ENCODE measurements at places on chromosomes 2 and 18.

GRCh38 chr2:224556381-224556780 lies 28.8 kb downstream of the CUL3 start:
- DNase-seq: no peak

DNA sequence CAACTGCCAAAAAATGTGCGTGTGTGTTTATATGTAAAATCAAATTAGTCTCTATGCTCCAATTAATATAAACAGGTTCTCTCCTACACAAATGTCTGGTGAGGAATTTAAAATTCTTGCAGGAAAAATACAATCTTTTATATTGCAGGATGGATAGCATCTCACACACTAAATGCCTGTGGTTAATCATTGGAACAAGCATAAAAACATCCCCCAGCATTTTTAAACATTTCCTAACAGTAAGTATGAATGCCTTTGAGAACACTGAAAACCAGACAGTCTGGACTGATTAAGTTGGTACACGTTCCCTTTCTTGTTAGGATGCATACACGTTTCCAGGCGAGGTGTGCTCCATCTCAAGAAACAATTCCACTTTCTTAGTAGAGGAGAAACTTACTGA lies 29.9 kb upstream of the PDE1A start:
- no peak for DNase-seq

DNA sequence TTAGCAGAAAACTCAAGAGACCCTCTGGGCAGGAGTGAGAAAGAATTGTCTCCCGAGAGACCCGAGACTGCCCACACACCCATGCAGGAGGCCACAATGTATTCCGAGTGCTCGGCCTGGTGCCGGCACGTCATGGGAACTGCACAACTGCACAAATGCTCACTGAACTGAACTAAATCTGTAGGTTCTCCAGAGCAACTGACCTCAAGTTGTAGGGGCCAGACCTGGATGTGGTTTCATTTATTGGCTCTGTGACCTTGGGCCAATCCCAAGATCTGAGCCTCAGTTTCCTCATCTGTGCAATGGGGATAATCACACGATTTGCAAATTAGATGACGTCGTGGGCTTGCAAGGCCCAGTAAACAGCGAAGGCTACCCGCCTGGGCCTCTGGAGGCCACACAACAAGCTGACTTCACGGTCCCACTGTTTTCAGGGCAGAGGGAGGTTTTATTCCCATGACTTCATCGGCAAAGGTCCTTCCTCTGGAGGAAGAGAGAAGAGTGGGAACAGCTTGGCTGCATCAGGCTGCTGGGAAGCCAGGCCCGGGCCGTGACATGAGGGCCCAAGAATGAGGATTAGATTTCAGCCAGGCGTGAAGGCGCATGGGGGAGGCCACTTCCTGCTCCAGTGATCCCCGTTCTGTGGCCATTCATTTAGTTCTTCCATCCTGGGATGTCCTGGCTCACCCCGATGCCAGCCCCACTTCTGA lies 3.6 kb upstream of the ERFE start:
- no peak for DNase-seq

DNA sequence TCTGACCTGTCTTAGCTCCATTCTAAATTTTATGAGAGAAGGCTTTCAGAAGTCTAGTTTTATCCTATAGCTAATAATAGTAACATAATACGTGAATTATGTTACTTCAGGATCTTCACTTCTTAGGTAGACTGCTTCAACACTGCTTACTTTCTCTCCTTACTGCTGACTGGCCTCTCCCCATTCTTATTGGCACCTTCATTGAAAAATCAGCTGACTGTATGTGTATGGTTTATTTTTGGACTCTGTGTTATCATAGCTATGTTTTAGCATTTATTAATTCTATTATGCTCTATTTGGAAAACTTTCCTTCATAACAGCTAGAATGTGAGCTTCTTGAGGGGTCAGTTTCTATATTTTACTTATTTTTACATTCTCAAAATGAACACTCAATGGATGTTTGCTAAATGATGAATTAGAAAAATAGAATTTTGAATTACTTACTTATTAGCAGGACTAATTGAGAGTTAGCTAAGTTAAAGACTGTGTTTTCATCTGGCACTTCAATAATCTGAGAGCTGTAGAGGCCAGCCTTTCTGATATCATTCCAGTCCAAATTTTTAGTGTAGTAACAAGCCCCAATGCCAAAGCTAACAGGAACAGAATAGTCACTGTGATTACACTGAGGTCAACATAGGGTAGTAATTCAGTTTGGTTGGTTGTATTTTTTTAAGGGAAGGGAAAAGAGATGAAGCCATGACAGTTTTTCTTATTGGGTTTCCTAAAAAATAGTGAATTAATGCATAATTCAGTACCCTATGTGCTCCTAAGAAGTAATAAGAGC lies 92.3 kb downstream of the TTC27 start:
- DNase-seq: no peak

GRCh38 chr2:120134263-120134662 lies 88.9 kb downstream of the TMEM185B start:
- DNase-seq: no peak

DNA sequence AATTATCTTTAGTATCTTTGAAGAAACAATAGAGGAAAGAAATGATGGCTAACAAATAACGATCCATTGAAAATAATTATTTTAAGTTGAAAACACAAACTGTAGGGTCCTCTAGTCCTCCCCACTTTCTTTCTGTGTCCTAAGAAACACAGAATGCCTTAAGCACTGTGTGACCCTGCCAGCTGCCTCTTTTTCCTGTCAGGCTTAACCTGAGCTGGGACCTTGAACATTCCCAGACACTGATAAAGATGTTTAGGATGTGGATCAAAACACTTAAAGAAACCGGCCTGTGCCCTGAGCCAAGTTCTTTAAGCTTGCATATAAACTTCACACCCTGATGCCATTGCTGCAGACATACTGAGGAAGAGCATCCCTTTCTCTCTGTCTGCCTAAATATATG lies 755.4 kb upstream of the VRK2 start:
- DNase-seq: no peak

GRCh38 chr2:216987252-216987821 lies 127.5 kb upstream of the TNP1 start:
- DNase-seq: no peak

GRCh38 chr2:79320871-79321270 lies 161.3 kb upstream of the REG3A start:
- DNase-seq: no peak

DNA sequence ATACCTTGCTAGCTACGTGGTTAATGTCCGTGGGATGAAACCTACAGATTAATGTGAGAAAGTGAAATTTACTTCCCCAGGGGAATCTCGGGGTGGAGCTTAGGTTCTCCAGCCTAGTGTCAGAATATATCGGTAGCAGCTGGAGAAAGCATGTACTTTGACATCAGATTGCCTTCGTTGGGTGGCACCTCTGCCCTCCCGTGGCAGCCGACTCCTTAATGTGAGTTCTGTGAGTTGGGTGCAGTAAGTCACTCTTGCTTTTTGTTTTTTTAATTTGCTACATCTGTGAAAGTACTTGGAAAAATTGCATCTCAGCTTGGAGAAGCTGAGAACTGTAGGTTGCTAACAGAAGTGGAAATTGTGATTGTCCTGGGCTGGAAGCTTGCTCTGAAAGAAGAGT lies 3.6 kb downstream of the KLF11 start:
- no peak for DNase-seq

GRCh38 chr2:179354739-179355537 lies 90.3 kb upstream of the SESTD1 start:
- no peak for DNase-seq

GRCh38 chr2:117086174-117086942 lies 728.1 kb upstream of the DDX18 start:
- no peak for DNase-seq

DNA sequence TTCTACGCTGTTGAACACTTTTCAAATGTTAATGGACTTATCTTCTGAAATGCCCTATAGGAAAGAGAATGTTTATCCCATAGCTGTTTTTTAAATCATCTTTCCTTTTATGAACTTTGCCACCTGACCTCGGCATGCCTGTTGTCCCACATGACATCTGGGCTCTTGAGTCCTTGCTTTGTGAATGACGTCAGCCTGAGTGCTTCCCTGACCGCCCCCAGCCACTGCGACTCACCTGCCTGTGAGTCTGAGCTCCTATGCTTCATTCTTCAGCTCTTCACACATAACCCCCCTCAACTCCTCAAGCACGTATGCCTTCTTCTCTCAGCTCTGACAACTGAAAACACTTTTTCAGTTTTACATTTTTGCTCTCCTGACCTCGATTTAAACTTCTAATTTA lies 166.8 kb downstream of the DCDC2C start:
- DNase-seq: no peak

DNA sequence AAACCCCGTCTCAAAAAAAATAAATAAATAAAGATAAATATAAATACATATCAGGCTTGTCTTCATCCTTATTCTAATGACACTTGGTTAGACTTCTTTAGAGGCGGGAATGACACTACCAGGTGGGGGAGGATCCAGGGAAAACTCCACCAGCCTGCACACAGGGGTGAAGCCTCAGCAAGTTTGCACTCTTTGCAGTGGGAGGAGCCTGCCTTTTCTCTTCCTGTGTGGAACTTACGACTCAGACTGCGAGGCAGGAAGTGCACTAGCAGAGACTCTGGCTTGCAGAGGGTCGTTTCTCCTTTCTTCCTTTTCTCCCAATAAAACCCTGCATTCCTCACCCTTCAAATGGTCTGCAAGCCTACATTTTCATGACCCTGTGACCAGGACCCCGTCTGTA lies 153.6 kb upstream of the CBLN2 start:
- no peak for DNase-seq

DNA sequence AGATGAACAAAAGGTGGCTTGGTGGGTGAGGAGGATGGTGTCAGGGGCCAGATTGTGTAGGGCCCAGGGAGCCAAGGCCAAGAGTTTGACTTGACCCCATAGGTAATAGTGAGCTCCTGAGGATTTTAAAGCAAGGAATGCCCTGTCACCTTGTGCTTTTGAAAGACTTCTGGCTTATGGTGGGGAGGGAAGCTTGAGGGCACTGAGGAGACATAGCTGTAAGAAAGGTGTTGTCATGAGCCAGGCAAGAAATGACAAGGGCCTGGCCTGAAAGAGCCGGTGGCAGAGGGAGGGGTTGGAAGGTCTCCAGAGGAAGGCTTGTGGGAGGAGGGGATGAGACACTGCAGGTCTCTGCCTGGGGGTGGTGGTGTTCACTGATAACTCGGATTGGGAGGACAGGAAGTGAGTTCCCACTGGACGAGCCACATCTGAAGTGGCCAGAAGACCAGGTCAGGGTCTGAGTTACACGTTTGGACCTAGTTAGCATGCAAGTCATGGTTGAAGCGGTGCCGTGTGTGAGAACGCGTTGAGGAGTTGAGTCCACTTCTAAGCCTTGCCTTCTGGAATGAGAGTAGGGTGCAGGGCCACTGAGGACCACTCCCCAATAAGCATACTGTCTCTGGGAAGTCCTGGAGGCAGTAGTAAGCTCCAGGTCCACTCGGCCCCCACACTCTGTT lies 64.3 kb downstream of the TET3 start:
- no peak for DNase-seq

GRCh38 chr18:55998071-55998522 lies 410.1 kb upstream of the TCF4 start:
- no peak for DNase-seq

DNA sequence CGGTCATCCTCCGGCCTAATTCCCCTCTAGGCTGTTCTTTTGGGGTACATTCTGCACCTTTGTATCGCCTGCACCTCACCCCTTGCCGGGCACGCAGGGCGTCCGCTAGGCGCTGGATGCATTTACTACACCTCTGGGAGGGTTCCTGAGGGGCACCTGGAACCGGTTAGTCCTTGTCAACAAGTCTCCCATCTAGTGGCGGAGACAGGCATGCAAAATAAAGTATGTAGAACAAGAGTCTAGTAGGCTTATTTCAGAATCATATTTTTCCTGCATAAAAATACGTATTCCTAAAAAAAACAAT lies 705 bp upstream of the TEX261 start:
- no peak for DNase-seq

GRCh38 chr18:35045806-35046205 lies 4.6 kb downstream of the MAPRE2 start:
- no peak for DNase-seq

GRCh38 chr2:179226203-179226960 lies 38.2 kb downstream of the SESTD1 start:
- DNase-seq: no peak
